Epithelial cell of esophagus (primary cell): ENCODE measurements at places on chromosomes 12 and 14.

GRCh38 chr12:26032290-26032689 is 73.8 kb downstream of the RASSF8 start:
- DNase-seq = no peak

DNA sequence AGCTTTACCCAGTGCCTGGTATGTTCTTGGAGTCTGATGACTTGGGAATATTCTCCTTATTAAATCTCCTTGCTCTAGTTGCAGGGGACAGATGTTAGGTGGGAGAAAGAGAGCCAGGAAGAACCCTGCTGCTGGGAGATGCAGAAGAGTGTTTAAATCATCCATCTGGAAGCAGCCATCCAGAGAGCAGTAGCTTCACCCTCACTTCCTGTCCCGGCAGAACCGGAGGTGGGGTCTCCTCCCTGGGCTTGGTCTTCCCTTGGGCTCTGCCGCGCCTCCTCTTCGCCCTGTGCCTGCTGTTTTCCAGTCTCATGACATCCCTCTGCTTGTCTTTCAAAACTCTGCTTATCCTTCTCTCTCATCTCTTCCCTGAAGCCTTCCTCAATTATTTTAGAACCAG is 15.5 kb downstream of the B4GALNT3 start:
- DNase-seq = no peak

DNA sequence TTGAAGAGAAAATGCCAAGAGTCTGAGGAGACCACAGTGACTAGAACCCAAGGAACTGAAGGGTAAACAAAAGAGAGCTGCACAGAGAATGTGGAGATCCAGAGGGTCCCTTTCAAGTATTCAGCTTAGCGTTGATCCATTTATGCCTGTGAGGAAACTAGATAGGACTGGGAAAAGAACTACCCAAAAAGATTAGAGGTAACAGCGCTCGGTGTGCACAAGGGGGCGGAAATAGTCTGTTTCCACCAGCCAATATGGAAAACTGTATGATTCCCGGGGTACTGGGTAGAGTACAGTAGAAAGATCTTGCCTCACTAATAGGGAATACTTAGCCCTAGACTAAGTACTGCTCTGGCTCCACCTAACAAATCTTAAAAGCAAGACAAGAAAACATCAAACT is 135.5 kb downstream of the DPF3 start:
- DNase-seq = no peak

GRCh38 chr12:58067610-58068387 is 126.4 kb downstream of the ATP23 start:
- DNase-seq = peak; percentile 94
